ENCODE measurements at places on chromosomes 3 and 15. TPM values are rescaled to one million over a fixed set of nuclear protein-coding genes. Genes with fewer than 3 reads are reported as not detected.

DNA sequence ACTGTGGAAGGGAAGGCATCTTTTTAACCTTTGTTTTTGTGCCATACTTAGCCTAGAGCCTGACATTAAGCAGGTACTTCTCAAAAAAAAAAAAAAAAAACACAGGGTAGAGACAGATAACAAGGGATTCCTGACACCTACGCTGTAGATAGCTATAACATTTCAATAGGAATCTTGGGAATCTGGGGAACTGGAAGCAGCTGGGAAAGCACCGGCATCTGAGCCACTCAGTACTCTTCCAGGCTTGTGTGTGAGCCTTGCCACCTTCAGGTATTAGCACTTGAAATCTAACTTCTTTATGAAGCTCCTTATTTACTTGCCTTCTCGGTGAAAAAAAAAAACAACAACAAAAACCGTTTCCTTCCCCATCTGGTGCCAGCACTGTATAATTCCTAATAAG is 46.8 kb downstream of the PIK3CA start:
- peak; percentile 65 for DNase-seq

The HESX1 gene
- polyA plus RNA-seq: 12.2 TPM

DNA sequence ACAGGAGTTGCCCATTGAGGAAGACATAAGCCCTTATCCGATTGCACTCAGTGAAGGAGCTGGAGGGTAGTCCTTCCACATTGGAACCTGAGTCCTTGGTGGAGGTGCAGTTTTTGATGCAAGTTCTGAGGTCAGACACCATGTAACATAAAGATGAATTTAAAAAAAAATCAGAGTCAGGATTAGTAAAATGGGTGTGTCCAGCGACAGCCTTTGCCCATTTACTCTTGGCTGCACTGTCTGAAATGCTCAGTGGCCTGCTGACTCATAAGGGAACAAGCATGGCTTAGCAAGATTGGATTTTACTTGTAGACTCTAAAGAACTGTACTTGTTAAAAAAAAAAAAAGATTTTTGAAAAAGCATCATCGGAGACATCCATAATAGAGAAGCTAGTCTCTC is 241.1 kb upstream of the TOPAZ1 start:
- no peak for DNase-seq

The ACTL6A gene
- polyA plus RNA-seq: 58.3 TPM

DNA sequence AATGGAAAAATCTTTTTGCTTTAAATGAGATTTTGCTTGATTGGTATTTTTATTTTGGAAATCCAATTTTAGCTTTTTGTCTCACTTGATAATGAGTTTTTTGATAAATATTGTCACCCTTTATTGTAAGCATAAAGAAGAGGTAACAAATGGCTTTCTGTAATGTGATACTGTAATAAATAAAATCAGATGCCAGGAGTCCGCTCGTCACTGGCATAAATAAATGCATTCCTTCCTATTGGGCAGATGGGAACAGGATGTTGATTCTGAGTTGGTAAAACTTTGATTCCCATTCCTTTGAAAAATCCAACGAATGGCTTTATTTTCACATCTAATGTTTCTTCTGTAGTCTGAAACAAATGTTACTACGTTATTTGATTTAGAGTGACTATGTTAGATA is 59.9 kb downstream of the CACNA2D3 start:
- no peak for DNase-seq

The CP gene
- not detected for polyA plus RNA-seq

DNA sequence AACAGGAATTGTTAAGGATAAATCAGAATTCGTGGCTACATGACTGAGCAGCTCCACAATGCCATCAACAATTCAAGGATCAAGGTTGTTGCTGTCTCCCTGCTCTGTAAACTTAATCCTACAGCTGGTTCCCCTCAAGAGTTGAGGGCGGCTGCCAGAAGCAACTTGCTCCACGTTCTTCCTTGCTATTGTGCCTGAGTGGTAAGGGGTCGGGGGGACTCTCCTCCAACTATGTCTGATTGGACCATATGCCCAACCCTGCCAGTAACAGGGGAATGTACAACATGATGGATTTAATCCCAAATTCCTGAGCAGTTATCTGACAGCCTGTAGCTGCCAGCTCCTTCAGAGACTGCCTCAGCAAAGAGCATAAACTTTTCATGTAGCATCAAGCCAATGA is 37.9 kb upstream of the MECOM start:
- no peak for DNase-seq

DNA sequence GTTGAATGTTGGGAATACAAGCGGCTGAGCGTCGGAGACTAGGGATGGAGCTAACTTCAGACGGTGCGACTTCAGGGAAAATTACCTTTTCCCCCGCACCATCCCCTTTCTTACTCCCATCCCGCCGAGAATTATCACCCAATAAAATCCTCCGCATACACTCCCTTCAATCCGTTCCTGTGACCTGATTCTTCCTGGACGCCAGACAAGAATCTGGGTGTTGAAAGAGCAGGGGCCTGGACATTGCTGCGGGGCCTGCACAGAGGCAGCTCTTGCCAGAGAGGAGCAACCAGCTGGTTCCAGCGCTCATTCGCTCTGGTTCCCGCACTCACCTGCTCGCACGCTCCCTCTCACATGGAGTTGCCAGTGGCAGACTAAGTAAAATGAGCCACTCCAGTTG is 241.9 kb downstream of the ALCAM start:
- DNase-seq: peak; percentile 18

The RTP3 gene
- polyA plus RNA-seq: not detected

The CFAP92 gene
- 0.57 TPM for polyA plus RNA-seq

- DNase-seq: peak; percentile 83
These were observed at the start of gene DNAH12 for GRCh38 chr3:57544181-57545125. TSS of gene DNAH12 (minus strand) at chr3:57544344. CDS start at chr3:57542870, 1,474 bp downstream.

- DNase-seq: no peak
These were observed 41.3 kb upstream of the TNFSF10 start for GRCh38 chr3:172564499-172564898.

The PCBP4 gene
- polyA plus RNA-seq: 114 TPM

The RBMS3 gene
- polyA plus RNA-seq: 33.4 TPM
